ENCODE measurements at places on chromosomes 1 and 21.

DNA sequence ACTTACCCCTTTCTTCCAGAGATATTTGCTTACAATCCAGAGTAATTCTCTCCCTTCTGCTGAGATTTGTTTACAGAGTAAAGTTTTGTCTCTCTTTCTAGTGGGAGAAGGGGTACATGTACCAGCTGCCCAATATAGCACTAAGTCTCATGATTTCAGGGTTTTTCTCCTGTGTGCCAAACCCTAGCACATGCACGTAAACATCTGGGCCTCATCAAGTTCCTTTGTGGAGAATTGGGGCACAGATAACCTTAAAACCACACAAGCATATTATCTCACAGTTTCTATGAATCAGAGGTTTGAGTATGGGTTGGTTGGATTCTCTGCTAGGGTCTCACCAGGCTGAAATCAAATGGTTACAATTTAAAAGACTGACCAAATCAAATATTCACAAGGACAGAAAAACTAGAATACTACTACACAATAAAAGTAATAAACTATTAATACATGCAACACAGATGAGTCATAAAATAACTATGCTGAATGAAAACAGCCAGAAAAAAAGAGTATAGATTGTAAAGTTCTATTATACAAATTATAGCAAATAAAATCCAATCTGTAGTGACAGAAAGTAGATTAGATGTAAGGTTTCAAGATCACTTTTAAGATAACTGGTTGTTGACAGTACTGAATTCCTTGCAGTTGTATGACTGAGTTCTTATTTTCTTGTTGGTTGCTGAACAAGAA, 347.4 kb upstream of the PTBP2 start:
- no peak for DNase-seq

DNA sequence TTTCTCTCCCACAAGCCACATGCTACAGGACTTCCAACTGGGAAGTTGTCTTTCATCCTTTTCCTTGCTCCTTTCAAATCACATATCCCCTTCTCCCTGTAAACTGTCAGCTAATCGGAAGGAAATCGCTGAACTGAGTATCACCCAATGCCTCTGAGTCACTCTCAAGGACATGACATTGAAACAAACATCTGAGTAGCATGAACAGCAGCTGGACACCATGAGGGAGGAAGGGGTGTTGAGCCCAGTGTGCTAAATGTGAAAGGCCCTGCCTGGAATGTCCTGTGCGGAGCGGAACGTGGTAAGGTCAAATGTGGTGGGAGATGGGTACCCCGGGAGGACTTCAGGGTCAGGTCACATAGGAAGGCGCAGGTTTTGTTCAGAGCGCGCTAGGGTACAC, at the start of gene OR2AJ1:
Gene OR2AJ1, plus strand, starts transcription at position 22 of the 400 bp plus-strand sequence. CDS start 8,880 bp downstream, outside the sequence.
- DNase-seq = no peak

DNA sequence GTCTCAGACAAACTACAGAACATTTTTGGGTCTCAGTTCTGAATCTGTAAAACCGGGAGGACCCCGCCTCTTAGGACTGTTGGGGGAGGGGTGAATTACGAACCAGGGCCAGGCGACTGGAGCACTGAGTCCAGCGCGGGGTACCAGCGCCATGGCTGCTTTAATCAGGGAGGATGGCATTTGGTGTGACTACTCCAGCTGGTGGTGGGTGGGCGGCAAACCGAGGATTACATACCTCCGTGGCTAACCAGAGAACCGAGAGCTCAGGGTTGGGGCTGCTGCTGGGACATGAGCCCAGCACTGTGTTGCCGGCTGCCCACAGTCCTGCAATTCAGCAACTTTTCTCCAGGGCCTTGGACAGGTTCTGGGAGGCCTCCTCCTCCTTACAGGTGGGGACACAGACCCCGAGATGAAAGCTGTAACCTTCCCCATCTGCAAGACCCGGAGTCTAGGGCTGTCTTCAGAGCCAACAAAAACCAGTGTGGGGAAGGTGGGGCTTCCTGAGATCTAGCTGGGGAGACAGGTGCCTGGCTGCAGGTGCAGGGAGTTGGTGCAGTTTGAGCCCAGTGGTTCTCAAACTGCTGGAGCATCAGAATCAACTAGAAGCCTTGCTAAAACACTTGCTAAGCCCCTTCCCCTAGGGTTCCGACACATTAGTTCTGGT, 273.5 kb downstream of the FOXD2 start:
- DNase-seq = no peak

DNA sequence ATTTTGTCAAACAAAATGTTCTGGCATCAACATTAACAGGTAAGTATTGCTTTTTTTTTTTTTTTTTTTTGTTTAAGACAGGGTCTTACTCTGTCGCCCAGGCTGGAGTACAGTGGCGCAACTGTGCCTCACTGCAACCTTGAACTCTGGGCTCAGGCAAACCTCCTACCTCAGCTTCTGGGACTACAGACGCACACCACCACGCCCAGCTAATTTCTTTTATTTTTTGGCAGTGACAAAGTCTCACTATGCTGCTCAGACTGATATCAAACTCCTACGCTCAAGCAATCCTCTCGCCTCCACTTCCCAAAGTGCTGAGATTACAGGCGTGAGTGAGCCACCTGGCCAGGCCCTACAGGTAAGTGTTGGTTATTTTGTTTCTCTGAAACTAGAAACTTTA, 2.4 kb downstream of the TUT4 start:
- no peak for DNase-seq

DNA sequence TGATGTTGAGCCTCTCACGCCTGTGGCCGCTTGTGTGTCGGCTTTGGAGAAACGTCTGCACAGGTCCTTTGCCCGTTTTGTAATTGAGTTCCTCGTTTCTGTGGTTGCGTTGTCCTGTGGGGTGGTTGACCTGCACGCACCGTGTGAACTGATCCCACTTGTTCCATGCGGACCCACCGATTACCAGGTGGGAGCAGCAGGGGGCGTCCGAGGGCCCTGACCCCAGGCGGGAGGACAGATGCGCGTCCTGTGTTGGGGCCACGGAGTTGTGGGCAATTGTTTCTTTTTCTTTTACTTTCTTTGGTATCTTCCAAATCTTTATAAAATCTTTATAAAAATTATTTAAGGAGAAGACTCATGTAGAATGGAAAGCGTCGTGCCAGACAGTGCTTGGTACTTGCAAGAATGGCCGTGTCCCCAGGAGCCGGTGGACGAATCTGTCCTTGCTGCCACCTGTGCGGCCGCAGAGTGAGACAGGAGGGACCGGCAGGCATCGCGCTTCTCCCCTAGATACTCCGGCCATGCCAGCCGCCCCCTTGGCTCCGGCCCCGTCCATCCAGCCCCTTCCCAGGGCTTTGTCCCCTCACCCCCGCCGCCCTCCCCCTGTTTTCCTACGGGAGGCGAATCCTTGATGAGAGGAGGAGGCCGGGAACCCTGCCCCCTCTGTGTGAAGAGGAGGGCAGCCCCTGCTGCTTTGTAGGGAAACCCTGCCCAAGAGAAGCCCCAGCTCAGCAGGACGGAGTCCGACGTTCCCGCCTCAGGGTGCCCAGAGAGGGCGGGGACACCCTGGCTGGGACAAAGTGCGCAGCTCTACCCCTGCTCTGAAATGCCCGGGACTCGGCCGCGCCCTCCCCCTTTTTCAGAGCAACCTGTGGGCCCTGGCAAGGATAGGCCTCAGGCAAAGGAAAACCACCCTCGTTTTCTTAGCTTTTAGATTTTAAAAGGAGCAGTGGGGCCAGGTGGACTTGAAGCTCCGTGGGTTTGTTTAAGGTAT, 41.7 kb downstream of the PRKCZ start:
- DNase-seq = peak; percentile 61

DNA sequence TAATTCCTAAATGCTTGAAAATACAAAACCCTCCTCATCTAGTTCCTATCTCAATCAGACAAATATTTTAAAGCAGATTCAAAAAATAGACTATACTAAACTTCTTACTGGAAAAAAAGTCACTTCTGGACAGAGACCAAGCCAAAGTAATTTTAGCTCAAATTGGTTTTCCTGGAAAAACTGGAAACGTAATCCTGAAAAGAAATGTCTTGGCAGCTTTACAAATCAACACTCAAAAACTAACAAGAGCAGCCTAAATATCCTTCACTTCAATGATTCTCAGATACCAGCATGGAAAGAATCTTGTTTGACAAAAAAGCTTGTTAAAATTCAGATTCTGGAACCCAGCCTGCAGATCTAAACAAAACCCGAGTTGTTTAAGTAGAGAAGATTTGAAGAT, 9.1 kb upstream of the GPR88 start:
- peak; percentile 10 for DNase-seq

GRCh38 chr1:37995751-37996345, 6.0 kb upstream of the SF3A3 start:
- DNase-seq = peak; percentile 17

- DNase-seq = peak; percentile 42
Measured at GRCh38 chr1:6460301-6461050, 5.5 kb downstream of the TNFRSF25 start.

GRCh38 chr1:204652497-204652896, 33.0 kb downstream of the LRRN2 start:
- no peak for DNase-seq

Data from frontal cortex (tissue), 4 donors.